ENCODE measurements at places on chromosomes 5 and 9.

GRCh38 chr5:42337607-42338006 is 85.6 kb upstream of the GHR start:
- DNase-seq, result no peak

GRCh38 chr9:127897193-127897692 is 2.2 kb downstream of the ST6GALNAC6 start:
- peak; percentile 72 for DNase-seq

GRCh38 chr5:109690242-109690974 is 681 bp downstream of the MAN2A1 start:
- peak; percentile 57 for DNase-seq

GRCh38 chr9:78306222-78307076 is 9.5 kb downstream of the PSAT1 start:
- no peak for DNase-seq

DNA sequence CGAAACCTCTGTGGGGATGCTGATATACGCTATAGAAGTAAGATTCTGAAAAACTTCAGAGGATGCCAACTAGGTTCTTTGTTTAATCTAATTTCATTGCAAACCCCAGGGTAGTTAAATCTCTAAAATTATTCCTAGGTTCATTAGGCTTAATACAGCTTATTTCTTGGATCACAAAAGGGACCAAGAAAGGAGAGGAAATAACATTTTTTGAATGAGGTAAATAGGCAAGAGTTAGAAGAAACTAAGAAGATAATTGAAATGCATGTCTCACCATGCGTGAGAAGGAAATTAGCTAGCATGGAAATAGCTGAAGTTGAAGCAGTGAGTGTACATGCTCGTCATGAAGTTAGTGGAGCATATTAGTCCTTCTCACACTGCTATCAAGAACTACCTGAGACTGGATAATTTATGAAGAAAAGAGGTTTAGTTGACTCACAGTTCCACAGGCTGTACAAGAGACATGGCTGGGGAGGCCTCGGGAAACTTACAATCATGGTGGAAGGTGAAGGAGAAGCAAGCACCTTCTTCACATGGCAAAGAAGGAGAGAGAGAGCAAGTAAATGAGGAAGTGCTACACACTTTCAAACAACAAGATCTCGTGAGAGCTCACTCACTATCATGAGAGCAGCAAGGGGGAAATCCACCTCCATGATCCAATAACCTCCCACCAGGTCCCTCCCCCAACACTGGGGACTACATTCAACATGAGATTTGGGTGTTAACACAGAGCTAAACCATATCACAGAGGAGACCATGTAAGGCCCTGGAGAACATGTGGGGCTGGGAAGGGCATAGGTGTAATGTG is 125.1 kb upstream of the OSMR start:
- no peak for DNase-seq

GRCh38 chr5:55062039-55062779 is 38.2 kb downstream of the GZMK start:
- DNase-seq, result no peak

- DNase-seq, result no peak
Observed at GRCh38 chr5:168042284-168043068, 249.0 kb upstream of the WWC1 start.

- DNase-seq, result no peak
Observed at GRCh38 chr5:157459715-157460599, at the start of gene NIPAL4. Gene NIPAL4, plus strand, starts transcription at chr5:157460213. Its CDS starts 108 bp downstream, at chr5:157460321.

- DNase-seq, result peak; percentile 70
Observed at GRCh38 chr9:131747352-131747751, 7.5 kb upstream of the RAPGEF1 start.

DNA sequence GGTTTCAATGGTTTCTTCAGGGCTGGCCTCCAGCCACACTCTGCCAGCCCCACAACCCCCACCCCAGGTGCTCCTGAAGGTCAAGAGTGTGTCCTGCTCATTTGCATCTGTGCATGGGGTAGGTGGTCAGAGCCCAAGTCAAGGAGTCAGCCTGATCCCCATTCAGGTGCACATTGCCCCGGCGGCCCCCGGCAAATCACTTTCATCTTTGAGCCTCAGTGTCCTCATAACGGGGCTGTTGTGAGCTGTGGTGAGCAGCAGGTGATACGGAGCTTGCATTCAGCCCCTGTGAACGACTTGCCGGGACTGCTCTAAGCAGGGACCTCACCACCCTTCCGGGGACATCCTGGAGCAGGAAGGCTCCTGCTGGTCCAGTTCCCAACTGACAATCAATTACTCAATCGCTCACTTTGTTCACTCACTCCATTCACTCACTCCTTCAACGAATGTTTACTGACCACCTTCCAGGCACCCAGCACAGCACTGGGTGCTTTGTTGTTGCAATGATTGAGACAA is 93.2 kb upstream of the CPEB4 start:
- no peak for DNase-seq

- no peak for DNase-seq
Observed at GRCh38 chr9:27528076-27528885, 1.3 kb downstream of the MOB3B start.

DNA sequence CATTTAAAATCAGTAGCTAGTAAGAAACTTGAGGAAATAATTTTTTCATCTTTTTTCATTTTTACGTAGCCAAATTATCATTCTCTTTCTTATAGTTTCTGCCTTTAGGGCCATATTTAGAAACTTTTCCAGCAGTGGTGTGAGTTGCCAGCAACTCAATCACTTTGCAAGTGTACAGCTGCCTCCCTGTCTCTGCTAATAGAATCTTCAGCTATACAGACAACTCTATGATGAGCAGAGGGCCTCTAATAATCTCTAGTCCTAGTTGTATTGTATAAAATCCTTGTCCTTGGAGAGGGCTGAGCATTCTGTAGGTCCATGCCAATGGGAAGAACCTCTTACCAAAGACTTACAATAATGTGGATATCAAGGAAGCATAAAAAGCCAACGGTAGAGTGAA is 11.5 kb upstream of the SHOC1 start:
- DNase-seq, result no peak

DNA sequence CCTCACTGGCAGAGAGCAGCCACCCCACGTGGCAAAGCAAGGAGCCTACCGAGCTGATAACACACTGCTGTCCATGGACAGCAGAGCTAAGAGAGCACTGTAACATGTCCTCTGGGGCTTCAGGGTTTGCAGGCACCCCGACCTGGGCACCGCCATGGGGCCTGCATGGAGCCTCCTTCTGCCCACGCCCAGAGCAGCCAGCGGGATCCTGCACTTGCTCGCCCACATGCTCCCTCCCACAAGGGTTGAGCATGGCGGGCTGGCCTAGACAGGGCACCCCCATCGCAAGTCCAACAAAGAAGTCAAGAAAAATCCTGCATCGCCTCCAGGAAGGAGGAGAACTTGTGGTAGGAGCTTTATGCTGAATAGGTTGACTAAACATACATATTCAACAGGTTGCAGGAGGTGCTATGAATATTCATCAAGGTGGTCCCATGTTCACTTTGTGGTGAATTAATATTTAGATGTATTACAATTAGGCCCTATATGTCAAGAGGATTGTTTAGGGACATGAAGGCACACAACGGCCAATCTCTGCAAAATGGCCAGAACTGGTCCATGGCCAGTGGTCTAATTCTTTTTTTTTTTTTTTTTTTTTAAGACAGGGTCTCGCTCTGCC is 3.8 kb upstream of the MIGA2 start:
- DNase-seq, result no peak

DNA sequence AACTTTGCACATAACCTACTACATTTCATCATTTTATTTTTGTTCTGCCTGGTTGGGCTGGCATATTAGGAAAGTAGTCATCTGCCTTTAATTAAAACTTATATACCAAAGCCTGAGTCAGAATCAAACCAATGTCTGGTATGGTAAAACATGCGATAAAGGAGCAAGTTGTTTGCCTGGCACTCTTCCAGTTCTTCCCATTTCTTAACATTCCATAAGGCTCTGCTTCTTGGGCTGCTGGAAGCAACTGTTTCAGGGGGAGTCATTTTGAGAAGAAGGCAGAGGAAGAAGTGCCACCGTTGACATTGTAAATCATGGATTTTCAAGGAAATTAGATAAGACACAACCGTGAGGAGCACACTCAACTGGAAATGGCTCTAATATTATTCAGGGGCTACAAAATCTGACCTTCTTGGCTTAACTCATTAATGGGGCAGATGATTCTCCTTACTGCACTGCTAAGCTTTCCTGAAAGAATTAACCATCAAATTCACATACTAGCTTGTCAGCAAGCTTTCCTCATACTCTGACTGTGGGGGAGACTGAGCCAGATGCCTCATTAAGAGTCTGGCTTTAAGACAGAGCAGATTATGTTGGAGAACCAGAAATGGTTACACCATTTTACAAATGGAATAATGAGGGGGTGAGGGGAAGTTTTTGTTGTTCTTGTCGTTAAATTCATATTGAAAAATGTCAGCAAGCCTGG is 391.0 kb downstream of the TMEM232 start:
- DNase-seq, result no peak

DNA sequence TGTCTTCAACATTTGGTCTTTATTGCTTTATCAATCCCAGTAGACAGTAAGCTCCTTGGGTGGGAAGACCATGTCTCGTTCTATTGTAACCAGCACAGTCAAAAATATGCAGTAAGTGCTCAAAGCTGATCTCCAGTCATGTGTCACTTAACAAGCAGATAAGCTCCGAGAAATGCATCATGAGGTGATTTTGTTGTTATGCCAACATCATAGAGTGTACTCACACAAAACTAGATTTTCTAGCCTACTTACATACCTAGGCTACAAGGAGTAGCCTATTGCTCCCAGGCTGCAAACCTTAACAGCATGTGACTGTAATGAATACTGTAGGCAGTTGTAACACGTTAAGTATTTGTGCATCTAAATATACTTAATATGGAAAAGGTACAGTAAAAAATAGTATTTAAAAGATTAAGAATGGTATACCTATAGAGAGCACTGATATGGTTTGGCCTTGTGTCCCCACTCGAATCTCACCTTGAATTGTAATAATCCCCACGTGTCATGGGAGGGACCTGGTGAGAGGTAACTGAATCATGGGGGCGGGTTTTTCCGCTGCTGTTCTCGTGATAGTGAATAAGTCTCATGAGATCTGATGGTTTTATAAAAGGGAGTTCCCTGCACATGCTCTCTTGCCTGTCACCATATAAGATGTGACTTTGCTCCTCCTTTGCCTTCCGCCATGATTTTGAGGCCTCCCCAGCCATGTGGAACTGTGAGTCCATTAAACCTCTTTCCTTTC is 39.8 kb upstream of the PCSK5 start:
- DNase-seq, result no peak

GRCh38 chr5:59678943-59679342 is 214.6 kb downstream of the PDE4D start:
- no peak for DNase-seq

DNA sequence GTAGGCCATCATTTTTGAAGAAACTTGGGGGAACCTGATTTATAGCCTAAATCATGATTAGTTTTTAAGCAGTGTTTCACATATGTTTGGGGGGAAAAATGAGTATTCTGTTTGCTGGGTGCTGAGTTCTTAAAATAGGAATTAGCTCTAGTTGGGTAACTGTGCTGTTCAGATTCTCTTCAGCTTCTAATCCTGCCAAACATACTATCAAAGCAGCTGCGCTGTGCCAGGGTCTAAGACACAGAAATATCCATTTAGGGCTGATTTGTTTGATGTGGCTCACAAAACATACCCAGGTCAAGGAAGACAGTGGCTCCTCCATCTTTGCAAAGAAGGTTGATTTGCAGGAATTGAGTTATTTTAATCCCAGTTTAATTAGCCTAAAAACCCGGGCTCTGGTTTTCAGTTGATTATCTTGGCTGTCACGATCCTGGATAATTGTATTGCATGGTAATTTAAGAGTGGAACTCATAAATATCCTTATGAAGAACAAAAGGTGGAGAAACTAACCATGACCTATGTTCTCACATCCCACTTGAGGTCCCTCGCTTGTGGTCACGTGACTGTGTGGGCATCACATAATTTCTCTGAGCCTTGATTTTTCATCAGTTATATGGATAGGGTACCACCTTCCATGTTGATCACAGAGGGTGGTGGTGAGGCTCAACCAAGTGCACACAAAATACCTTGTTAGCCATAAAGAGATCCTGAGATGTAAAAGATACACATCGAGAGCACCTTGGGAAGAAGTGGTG is 18.7 kb downstream of the CYFIP2 start:
- no peak for DNase-seq

GRCh38 chr9:120402741-120403542 is 177.0 kb downstream of the CDK5RAP2 start:
- no peak for DNase-seq

DNA sequence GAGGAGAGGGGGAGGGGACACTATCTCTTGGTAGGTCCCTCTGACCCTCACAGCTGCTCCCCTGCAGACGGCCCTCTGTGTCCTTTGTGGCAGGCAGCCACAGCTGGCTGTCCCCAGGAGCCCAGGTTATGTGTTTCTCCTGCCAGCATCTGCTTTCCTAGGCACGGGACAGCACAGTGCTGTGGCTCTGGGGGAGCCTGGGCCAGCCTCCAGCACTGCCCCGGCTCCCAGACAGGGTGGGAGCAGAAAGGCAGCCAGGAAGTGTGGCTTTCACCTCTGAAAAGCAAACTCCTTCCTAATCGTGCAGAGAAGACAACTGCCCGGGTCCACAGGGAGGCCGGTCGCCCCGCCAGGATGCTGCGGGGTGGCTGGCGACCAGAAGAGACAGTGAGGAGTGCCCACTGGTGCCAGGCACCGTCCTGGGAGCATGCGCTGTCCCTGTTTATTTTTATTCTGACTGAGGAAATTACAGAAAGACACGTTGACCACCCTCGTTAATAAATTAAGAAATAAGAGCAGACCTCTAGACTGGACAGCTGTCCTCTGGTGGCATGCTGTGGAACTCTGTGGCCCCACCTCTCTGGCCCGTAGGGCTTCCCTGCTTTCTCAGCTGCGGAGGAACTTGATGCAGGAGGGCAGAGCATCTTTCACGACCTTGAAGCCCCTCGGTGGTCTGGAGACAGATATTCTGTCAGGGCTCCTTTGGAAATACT is 240.3 kb downstream of the FANCC start:
- no peak for DNase-seq

- DNase-seq, result peak; percentile 60
Observed at GRCh38 chr9:35611230-35611797, 6.3 kb downstream of the TESK1 start.

GRCh38 chr5:132773114-132773513 is 3.9 kb downstream of the SEPTIN8 start:
- DNase-seq, result no peak

GRCh38 chr5:89232139-89232603 is 349.2 kb upstream of the MEF2C start:
- DNase-seq, result no peak

DNA sequence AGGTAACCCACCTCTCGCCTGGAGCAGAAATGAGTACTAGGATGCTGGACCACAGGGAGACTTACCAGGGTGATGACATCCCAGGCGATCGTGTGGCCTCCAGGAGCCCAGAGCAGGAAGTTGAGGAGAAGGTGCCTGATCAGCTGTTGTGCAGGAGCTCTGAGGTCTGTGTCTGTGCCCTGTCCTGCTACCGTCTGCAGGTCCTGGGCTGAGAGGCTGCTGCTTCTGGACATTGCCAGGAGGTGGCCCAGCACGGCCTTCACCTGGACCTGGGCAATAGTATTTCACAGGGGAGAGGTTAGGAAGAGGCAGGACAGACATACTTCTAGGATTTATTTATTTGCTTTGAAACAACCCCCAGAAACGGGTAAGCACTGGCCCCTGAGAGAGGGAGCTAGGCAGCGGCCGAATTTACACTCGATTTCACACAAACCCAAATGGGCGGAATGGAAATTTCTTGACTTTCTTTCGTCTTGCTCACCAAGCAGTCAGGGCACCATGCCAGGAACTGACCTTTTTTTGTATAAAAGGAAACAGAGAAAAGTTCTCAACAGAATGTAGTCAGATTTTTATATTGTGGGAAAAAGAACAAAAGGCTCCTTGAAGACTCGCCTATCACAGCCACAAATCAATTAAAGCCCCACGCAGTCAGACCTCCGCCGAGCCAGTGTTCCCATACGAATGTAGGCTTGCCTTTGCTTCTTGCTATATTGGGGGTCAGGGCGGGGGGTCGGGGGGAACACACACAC is 210.3 kb downstream of the FANCC start:
- DNase-seq, result no peak
